Naive thymus-derived CD8-positive, alpha-beta T cell (primary cell): ENCODE measurements at places on chromosomes 16 and 17. TPM values are rescaled to one million over a fixed set of nuclear protein-coding genes. Genes with fewer than 3 reads are reported as not detected.

GRCh38 chr17:29449865-29450671, 59.9 kb downstream of the TAOK1 start:
- peaks cover 25% of the 10 kb centered on the region for H3K36me3 ChIP-seq
- H3K4me3 ChIP-seq: no peak overlapping the region
- no peak for DNase-seq
- H3K27ac ChIP-seq: peak overlapping the region; percentile 64
- H3K27me3 ChIP-seq: no peaks in the 10 kb centered on the region

GRCh38 chr16:49643429-49644144, 212.3 kb downstream of the ZNF423 start:
- no peak for DNase-seq
- no peaks in the 10 kb centered on the region for H3K36me3 ChIP-seq
- no peak overlapping the region for H3K27ac ChIP-seq
- no peaks in the 10 kb centered on the region for H3K4me1 ChIP-seq
- no peaks in the 10 kb centered on the region for H3K27me3 ChIP-seq
- no peak overlapping the region for H3K4me3 ChIP-seq

- H3K27ac ChIP-seq: peak overlapping the region; percentile 32
- peaks cover 28% of the 10 kb centered on the region for H3K36me3 ChIP-seq
- H3K27me3 ChIP-seq: no peaks in the 10 kb centered on the region
- no peaks in the 10 kb centered on the region for H3K4me1 ChIP-seq
- DNase-seq: no peak
- H3K4me3 ChIP-seq: no peak overlapping the region
Observed at GRCh38 chr16:23410176-23410575, 42.8 kb downstream of the COG7 start.

The SLC16A6 gene
- total RNA-seq: 6.9 TPM

The CALB2 gene
- not detected for total RNA-seq

- no peaks in the 10 kb centered on the region for H3K36me3 ChIP-seq
- DNase-seq: no peak
- H3K4me1 ChIP-seq: peaks cover 30% of the 10 kb centered on the region
- H3K27ac ChIP-seq: peak overlapping the region; percentile 99
Observed at GRCh38 chr16:3135126-3135715, 392 bp downstream of the ZNF213 start.
